Stimulated activated CD4-positive, alpha-beta T cell treated with anti-CD3 and anti-CD28 coated beads, TNF-alpha, amount 100 ng/mL, for 24 hours (primary cell): ENCODE measurements at places on chromosomes 2 and 18.

DNA sequence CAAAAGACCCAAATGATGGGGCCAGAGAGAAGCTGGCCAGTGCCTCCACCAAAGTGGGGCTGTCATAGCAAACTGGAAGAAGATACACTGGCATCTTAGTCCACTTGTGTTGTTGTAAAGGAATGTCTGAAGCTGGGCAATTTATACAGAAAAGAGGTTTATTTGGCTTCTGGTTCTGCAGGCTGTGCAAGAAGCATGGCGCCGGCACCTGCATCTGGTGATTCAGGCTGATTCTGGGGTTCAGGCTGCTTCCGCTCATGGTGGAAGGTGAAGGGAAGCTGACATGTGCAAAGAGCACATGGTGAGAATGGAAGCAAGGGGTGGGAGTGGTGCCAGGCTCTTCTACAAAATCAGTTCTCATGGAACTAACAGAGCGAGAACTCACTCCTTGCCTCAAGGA lies 135.9 kb upstream of the TWIST2 start:
- no peak for DNase-seq

DNA sequence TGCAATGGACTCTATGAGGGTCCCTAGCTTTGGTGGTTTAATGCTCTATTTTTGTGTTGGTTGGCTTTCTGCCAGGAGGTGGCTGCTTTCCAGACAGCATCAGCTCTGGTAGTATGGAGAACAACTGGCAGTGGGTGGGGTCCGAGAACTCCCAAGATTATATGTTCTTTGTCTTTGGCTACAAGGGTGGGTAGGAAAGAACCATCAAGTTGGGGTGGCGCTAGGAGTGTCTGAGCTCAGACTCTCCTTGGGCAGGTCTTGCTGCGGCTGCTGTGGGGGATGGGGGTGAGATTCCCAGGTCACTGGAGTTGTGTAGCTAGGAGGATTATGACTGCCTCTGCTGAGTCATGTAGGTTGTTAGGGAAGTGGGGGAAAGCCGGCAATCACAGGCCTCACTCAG lies 976.1 kb upstream of the GYPC start:
- DNase-seq = no peak

DNA sequence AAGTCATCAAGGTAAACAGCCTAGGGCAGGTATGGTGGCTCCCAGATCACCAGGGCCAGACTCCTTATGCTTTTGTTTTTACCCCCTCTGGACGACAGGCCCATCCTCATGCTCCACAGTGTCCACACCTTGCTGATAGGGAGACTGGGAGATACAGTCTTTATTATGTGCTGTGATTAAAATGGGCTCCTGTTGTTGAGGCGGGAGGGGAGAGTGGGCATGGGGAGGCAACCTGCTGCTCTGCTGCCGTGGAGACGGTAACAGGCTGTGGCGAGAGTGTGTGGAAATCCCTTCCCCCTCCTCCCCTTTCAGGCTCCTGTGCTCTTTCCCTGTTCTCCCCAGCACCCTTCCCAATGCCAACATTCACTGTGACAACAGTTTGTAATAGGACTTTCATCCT lies 38.2 kb upstream of the PNO1 start:
- DNase-seq = no peak

GRCh38 chr2:240412211-240412861 lies 23.1 kb upstream of the GPC1 start:
- no peak for DNase-seq

DNA sequence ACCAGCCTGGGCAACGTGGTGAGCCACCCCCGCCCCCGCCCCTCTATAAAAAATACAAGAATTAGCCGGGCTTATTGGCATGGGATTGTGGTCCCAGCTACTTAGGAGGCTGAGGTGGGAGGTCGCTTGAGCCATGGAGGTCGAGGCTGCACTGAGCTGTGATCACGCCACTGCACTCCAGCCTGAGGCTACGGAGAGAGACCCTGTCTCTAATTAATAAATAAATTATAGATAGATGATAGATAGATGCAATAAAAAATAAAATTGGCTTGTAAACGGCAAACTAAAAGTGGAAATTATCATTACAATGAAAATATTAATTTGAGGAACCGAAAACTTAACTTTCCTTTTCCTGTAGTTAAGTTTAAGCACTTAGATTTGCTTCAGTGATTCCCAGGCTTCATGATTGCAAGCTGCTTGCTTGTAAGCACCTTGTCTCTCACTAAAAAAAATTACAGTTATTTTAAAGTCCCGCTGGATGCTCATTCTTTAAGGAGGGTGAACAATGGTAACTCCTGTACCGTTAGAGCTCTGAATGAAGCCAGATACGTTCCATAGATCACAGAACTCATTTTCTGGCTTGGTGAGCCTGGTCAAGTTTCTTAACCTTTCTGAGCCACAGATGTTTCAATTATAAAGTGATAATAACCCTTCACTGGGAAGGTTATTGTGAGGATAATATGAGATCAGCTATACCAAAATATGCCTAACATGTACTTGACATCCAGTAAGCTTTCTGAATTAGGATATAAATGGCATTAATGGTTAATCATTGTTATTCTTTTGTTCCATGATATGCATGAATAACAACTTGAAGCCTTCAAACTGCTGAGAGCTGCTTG lies 9.3 kb upstream of the NARS1 start:
- DNase-seq = no peak

DNA sequence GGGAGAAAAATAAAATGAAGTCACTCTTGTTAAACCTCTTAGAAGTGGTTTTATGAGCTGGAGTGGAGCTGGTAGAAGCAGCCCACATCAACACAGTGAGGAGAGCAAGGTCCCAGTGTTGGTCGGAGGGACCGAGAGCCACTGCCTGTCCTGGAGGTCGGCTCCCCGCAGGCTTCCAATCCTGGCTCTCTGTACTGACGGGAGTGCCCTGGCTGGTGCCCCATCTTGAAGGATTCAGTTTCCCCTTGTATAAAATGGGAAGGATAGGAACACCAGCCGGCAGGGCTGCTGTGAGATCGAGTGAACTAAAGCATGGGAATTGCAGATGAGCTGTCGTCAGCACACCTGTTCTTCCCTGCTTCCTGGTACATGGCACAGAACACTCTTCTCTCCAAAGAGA lies 104.3 kb upstream of the ID2 start:
- no peak for DNase-seq

- DNase-seq = no peak
These were observed 194.1 kb downstream of the SS18 start for GRCh38 chr18:25896178-25896780.
